K562 (cell line): ENCODE measurements at places on chromosomes 16 and 17. TPM values are rescaled to one million over a fixed set of nuclear protein-coding genes. Genes with fewer than 3 reads are reported as not detected.

GRCh38 chr16:31400191-31400590, 7.1 kb downstream of the ITGAD start:
- no peak for DNase-seq
- H3K4me3 ChIP-seq: no peak overlapping the region
- no peaks in the 10 kb centered on the region for H3K36me3 ChIP-seq
- no peak overlapping the region for H3K27ac ChIP-seq
- no peaks in the 10 kb centered on the region for H3K27me3 ChIP-seq
- 0 out of 3 replicates have a peak, but pooled peaks cover 3% of the 10 kb centered on the region for H3K4me1 ChIP-seq

DNA sequence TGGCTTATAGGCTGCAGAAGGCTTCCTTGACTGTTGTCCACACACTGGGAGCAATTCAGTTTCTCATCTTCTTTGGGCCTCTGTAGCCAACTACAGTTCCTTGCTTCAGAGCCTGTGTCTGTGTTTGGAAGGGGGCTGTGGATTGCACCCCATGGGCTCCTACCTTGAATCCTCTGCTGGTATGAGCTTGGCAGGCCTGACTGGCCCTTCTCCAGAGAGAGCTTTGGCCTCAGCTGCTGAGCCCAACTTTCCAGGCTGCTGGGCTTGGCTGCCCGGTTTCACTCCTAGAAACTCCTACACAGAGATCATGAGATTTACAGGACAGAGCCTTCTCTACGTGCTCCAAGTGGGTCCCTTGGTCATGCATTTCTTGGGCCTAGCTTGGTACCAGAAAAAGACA, 354.4 kb downstream of the SNX29 start:
- H3K27ac ChIP-seq: no peak overlapping the region
- peaks cover 27% of the 10 kb centered on the region for H3K27me3 ChIP-seq
- H3K36me3 ChIP-seq: no peaks in the 10 kb centered on the region
- DNase-seq: no peak
- no peaks in the 10 kb centered on the region for H3K4me1 ChIP-seq
- no peak overlapping the region for H3K4me3 ChIP-seq

CSH1 gene
- total RNA-seq: not detected in 2 replicates

KRT36 gene
- total RNA-seq: not detected in 2 replicates

DNA sequence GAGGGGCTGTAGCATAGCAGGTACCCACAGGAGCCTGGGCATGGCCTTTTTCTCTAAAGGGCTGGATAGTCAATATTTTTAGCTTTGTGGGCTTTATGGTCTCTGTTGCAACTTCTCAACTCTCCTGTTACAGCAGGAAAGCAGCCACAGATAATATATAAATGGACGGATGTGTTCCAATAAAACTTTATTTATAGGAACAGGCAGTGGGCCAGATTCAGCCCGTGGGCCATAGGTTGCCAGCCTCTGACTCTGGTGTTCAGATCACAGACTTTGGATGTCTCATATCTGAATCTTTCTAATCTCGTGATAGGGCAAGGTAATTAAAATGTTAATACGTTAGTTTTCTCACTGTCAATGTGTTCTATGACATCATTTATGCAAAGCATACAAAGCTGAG, 136.4 kb downstream of the WWOX start:
- H3K27ac ChIP-seq: no peak overlapping the region
- no peak overlapping the region for H3K4me3 ChIP-seq
- DNase-seq: no peak
- H3K4me1 ChIP-seq: no peaks in the 10 kb centered on the region
- peaks cover 3% of the 10 kb centered on the region; the same call in 1 of the 3 replicates for H3K27me3 ChIP-seq
- no peaks in the 10 kb centered on the region for H3K36me3 ChIP-seq

TBC1D3H gene
- not detected in 2 replicates for total RNA-seq

- DNase-seq: no peak
- H3K27me3 ChIP-seq: no peaks in the 10 kb centered on the region
- H3K4me3 ChIP-seq: no peak overlapping the region
- peaks cover 6% of the 10 kb centered on the region; the same call in 2 of the 3 replicates for H3K4me1 ChIP-seq
- no peak overlapping the region for H3K27ac ChIP-seq
- H3K36me3 ChIP-seq: peaks cover 26% of the 10 kb centered on the region
Observed at GRCh38 chr17:3729881-3730280, 6.2 kb downstream of the HASPIN start.

GRCh38 chr17:80781211-80781610, 210.4 kb upstream of the CHMP6 start:
- DNase-seq: no peak
- no peaks in the 10 kb centered on the region for H3K27me3 ChIP-seq
- no peak overlapping the region for H3K4me3 ChIP-seq
- H3K36me3 ChIP-seq: peaks cover 8% of the 10 kb centered on the region; the same call in 2 of the 3 replicates
- H3K27ac ChIP-seq: no peak overlapping the region

GRCh38 chr17:52827526-52827925, 669.0 kb upstream of the CA10 start:
- H3K36me3 ChIP-seq: no peaks in the 10 kb centered on the region
- no peak overlapping the region for H3K4me3 ChIP-seq
- DNase-seq: no peak

SLFN12L gene
- 0.09 and 0.31 TPM in 2 replicates for total RNA-seq

CXCL16 gene
- 0.25 and 0.55 TPM in 2 replicates for total RNA-seq

DNA sequence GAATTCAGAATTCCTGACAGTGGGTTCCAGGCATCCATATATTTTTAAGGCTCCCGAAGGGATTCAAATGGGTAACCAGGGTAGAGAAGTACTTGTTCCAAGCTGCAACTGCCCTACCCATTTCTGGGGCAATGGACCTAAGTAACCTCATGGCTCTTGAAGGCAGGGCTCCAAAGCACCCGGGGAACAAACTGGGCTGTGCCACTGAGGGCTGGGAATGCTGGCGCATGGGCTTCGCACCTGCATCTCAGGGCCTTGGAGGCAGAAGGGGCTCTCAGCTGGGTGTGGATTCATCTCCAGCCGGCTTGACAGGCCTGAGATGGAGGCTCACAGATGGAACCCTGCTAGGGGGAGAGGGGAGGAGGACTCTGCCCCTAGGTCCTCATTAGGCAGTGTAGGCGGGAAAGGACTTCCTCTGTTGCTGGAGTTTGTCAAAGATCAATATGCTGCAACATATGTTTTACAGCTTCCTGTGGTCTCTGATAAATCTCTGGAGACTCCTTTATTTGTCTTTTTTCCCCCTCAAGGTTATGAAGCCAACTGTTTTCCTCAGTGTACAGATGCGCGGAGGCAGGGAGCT, 232.3 kb upstream of the NLRP1 start:
- no peak overlapping the region for H3K4me3 ChIP-seq
- H3K27me3 ChIP-seq: no peaks in the 10 kb centered on the region
- no peak for DNase-seq
- H3K36me3 ChIP-seq: no peaks in the 10 kb centered on the region

- H3K36me3 ChIP-seq: no peaks in the 10 kb centered on the region
- H3K27me3 ChIP-seq: no peaks in the 10 kb centered on the region
- H3K27ac ChIP-seq: peak overlapping the region; percentile 72
- peaks cover 3% of the 10 kb centered on the region; the same call in 2 of the 3 replicates for H3K4me1 ChIP-seq
- peak overlapping the region; percentile 98 for H3K4me3 ChIP-seq
- DNase-seq: peak; percentile 15
Observed at GRCh38 chr16:14284930-14285512, 213.9 kb downstream of the MRTFB start.

DNA sequence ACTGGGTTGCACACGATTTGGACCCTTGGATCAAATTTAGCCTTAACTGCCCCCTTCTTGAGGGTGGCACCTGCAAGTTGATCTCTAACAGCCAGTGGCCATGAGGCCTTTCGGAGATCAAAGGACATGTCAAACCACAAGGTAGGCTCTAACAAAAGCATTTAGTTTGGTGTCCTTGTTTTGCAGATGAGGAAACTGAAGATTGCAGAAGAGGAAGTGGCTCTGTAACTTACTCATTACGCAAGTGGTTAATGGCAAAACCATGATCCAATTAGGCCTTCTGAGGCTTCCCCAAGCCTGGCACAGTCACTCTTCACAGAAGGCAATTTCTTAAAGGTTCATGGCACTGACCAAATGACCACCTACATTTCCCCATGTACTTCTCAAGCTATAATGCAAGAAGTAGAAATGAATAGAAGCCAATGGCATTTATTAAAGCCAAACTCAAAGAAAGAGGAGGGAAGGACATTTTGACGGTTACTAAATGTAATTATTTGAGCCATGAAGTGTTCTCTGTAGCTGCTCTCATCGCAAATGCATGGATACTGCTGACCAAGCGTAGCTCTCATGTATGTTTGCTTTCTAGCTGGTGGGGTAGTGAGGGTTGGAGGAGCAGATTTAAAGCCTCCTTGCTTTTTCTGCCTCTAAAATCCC, 32.8 kb upstream of the ABCC12 start:
- H3K4me1 ChIP-seq: no peaks in the 10 kb centered on the region
- DNase-seq: no peak
- no peak overlapping the region for H3K27ac ChIP-seq
- H3K27me3 ChIP-seq: peaks cover 53% of the 10 kb centered on the region
- no peak overlapping the region for H3K4me3 ChIP-seq

DNA sequence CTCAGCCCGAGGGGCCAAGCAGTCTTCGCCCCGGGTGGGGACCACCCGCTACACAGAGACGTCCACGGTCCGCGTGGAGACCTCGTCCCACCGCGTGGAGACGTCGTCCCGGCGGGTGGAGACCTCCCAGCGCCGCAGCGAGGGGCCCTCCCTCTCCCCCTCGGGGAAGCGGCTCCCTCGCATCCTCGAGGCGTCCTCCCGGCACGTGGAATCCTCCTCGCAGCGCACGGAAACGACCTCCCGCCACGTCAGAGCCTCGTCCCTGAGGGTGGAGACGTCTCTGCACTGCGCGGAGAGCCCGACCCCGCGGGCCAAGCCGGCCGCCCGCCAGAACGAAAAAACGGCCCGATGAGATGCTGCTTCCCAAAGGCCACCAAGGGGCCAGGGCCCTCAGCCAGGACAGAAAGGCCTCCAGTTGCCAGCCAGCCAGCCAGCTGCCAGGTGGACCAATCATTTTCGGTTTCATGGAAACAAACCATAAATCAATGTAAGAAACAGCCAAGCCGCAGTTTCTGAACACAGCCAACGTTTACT, 424 bp downstream of the C17orf100 start:
- peak overlapping the region; percentile 61 for H3K4me3 ChIP-seq
- DNase-seq: no peak
- H3K27me3 ChIP-seq: peaks cover 7% of the 10 kb centered on the region
- H3K27ac ChIP-seq: peak overlapping the region; percentile 71; the same call in 2 of the 3 replicates
- H3K4me1 ChIP-seq: peaks cover 14% of the 10 kb centered on the region

DNA sequence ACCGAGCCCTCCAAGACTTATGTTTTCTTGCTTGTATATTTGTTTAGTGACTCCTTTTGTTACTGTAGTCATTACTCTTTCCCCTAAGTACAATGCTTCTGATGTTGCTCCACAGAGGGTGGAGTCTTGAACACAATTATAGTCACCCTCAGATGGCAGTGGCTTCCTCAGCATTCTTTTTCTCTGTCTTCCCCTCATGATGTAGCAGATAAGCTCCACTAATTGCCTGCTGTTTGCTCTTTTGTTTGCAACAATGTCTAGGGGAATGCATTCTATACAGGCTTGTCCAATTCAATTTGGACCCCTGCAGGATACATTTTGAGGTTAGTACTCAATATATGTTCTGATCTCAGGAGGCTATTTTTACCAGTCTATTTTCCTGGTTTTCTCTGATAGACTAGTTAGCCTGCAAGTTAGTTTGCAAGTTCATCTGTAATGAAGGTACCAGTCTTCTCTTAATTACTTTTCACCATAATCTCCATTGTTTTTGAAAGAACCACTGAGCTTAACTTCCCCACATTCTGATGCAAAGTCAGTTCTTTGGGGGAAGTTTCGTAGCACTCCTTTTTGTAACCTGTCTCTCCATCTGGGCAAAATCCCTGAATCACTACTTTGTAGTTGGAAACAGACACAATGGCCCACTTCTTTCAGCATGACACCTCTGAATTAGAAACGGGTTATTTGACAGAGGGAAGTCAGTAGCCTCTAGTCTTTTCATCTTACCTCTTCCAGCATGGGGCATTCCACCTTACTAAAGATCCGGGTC, 1509.2 kb downstream of the CDH11 start:
- H3K36me3 ChIP-seq: no peaks in the 10 kb centered on the region
- no peak overlapping the region for H3K4me3 ChIP-seq
- DNase-seq: no peak
- H3K27ac ChIP-seq: no peak overlapping the region
- no peaks in the 10 kb centered on the region for H3K27me3 ChIP-seq

RSL1D1 gene
- total RNA-seq: 254 and 259 TPM in 2 replicates

SLFN13 gene
- 0.29 and 0.49 TPM in 2 replicates for total RNA-seq

CCL16 gene
- not detected in 2 replicates for total RNA-seq
